ENCODE measurements at places on chromosomes 3 and 15.

DNA sequence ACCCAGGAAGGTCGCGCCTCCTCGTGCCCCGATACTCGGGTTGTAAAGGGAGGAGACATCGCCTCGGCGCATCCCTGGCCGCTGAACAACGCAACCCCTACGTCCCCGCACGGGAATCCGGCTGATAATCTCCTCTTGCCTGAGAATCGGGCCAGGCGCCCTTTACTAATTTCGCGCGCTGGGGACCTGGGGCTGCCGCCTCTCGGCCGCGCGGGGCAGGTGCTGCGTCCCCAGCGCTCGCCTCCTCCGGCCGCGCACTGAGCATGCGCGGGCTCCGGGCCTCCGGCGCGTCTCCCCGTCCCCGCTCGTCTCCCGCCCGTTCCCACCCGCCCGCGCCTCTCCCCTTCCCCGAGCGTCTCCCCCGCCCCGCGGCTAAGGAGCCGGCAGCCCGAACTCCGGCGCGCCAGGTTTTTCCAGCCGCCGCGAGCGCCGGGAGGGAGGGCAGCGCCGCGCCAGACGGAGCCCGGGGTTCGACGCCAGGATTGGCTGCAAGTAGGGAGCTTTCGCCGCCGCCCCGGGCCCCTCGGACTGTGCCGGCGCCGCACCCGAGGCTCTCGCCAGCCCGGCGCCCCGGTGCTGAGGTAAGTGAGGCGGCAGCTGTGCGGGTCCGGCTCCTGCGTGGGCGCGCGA is at the start of gene CNTN4:
CNTN4 (plus strand) TSS at position 469 of the 630 bp plus-strand sequence.
- ATAC-seq = peak; percentile 85

- ATAC-seq = no peak
These were observed 73.2 kb downstream of the TBC1D2B start for GRCh38 chr15:78004222-78004727.

- ATAC-seq = no peak
These were observed 139.6 kb upstream of the SGO1 start for GRCh38 chr3:20325563-20325962.

- ATAC-seq = no peak
These were observed 48.5 kb downstream of the FNDC3B start for GRCh38 chr3:172087602-172088580.

DNA sequence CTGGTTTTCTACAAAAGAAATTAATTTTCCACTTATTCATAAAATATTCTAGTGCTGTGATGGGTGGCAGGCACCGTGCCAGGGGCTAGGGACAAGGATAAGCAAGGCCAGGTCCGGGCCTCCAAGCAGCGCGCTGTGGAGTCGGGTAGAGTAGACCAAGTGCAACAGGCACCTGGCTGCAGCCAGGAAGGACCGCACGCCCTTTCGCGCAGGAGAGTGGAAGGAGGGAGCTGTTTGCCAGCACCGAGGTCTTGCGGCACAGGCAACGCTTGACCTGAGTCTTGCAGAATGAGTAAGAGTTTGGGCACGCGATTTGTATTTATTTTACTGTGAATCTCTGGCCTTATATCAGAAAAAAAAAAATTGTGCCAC is at the start of gene CASR:
CASR (plus strand) TSS at position 148 of the 372 bp plus-strand sequence. CDS start 70,522 bp downstream, outside the sequence.
- no peak for ATAC-seq

GRCh38 chr15:87345961-87346360 is 910.6 kb downstream of the NTRK3 start:
- no peak for ATAC-seq

DNA sequence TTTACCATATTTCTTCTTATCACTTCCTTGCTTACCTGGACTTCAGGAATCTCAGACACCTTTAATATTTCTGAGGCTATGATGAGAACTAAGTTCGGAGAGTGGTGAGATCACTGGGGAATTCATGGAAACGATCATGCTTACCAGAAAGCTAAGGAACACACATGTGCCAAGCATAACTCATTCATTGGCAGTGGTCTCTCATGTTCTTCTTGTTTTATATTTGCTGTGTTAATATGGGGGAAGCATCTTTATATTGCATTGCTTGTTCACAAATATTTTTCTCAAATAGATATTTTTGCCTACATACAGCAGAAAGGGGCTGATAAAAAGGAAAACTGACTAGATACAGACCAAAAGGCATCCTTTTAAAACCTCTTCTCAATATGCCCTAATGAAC is 55.8 kb downstream of the COL6A6 start:
- no peak for ATAC-seq

DNA sequence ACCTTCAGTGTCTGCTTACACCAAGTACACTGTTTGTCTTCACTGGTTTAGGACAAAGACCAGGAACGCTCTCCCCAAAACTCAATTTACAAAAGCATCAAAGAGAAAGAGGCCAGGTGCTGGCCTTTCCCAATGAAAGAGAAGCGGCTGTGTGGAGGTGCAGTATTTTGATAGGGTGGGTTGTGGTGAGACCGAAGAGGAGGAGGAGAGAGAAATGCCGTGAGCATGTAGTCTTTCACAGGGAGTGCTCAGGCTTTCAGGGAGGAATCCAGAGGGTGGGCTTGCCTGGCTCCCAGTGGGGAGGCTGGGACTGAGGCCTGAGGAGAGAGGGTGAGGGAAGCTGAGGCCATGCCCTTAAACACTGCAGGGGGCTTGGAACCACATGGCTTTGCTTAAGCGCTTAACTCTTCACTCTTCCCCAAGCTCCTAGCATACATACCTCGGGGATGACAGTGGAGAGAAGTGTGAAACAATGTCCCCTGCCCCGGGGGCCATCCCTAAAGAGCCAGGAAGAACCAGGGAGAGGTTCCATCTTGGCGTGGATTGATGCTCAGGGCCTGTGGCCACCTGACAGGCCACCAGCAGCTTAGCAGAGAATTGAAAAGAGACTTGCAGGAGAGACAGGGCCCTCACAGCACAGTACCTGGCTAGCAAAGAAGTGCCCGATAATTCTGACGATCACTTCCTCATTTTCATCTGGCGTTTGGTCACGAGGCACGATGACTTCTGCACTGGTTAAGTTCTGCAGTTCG is 60.5 kb downstream of the SENP2 start:
- ATAC-seq = no peak
